T47D (cell line): ENCODE measurements at places on chromosomes 13 and 19.
A peak's percentile ranks its signal among the peaks of the same experiment; 100 is the strongest.

GRCh38 chr13:41782086-41782485 is 178.8 kb downstream of the VWA8 start:
- no peak for DNase-seq

DNA sequence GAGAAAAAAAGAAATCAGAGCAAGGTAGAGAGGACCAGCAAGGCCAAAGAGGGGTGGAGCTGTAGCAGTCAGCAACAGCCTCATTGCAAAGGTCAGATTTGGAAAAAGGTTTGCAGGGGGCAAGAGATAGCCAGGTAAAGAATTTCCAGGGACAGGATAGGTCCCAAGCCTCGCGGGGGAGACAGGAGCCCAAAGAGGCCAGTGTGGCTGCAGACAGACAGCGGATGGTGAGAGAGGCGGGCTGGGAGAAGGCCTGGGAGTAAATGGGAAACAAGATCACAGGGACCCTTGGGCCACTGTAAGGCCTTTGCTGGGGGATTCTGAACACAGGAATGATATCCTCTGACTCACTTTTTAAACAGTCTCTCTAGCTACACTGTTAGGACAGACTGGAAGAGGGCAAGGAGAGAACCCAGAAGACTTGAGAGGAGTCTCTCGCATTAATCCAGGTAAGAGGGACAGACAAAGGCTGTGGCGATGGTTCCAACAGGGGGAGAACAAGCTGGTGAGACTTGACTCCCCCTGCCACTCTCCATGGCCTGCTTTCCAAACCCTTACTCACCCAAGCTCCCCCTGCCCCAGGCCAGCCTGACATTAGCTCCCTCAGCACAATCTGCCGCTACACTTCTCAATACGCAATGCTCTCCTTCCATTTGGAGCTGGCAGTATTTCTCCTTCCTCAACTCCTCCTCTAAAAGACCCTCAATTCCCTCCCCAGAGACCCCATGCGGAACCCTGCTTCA is 31.8 kb downstream of the DOCK9 start:
- no peak for DNase-seq

DNA sequence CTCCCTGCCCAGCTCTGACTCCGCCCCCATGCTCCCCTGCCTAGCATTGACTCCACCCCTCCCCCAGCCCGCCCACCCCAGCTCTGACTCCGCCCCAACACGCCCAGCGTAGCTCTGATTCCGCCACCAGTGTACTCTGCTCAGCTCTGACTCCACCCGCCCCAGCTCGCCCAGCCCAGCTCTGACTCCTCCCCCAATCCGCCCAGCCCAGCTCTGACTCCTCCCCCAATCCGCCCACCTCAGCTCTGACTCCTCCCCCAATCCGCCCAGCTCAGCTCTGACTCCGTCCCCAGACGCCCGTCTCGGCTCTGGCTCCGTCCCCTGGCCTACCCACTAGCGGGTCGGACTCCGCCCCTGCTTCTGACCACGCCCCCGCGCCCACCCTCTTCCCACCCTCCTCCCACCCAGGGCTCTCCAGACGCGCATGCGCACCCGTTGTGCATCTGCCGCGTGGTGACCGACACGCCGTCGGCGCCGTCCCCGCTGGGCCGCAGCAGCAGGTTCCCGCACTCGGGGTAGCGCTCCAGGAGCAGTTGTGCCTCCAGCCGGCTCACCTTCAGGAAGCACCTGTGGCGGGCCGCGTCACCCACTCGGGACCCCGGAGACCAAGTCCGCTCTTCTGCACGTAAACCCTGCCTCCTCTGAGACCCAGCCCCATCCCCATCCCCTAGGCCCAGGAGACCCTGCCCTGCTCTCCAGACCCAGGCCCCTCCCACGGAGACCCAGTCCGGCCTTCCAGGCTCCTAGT is 10.2 kb downstream of the STAP2 start:
- DNase-seq: no peak

- DNase-seq: no peak
Observed at GRCh38 chr13:50468849-50469669, 374.4 kb downstream of the DLEU7 start.

DNA sequence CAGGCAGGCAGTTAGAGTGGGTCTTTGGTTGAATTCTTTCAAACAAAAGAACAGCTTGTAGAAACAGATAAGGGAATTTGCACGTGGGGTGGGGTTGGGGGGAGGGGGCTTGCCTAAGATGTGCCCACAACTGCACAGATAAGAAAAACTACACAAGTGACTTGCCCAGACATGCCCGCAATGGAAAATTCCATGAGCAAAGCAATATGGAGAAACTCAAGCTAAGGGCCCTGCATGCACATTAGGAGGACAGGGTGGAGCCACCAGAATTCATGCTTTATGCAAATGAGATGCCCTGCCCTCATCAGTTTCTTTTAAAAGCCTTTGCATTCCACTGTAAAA is 755.6 kb upstream of the MIR17HG start:
- DNase-seq: no peak

DNA sequence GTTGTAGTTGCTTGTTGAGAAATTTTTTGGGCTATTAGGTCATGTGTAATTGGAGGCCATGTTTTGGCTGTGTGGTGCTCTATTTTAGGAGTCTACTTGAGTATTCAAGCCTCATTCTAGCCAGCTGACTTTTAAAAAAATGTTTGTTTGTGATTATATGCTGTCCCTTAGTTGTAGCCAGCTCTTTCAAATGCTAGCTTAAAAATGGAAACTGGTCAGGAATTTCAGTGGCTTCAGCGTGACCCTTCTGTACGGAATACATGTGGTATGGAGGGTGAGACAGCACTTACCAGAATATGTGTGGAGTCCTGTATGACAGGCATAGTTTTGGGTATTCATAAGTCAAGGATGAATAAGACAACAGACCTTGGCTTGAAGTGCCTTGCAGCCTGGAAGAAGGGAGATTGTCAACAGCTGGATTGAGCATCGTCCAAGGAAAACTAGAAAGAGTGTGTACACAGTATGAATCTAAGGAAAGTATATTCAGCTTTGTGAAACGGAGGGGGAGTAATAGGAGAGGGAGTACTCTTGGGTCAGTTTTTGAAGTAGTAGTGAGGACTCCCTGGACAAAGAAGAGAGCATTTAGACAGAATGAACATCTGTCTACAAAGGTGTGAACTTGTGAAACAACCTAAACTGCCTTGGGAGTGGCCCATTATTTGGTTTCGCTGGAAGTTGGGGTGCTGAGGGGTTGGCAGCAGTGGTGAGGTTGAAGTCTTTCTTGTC is 20.0 kb upstream of the WTIP start:
- DNase-seq: no peak

GRCh38 chr19:56301886-56302620 is 12.6 kb downstream of the ZSCAN5A start:
- DNase-seq: no peak

DNA sequence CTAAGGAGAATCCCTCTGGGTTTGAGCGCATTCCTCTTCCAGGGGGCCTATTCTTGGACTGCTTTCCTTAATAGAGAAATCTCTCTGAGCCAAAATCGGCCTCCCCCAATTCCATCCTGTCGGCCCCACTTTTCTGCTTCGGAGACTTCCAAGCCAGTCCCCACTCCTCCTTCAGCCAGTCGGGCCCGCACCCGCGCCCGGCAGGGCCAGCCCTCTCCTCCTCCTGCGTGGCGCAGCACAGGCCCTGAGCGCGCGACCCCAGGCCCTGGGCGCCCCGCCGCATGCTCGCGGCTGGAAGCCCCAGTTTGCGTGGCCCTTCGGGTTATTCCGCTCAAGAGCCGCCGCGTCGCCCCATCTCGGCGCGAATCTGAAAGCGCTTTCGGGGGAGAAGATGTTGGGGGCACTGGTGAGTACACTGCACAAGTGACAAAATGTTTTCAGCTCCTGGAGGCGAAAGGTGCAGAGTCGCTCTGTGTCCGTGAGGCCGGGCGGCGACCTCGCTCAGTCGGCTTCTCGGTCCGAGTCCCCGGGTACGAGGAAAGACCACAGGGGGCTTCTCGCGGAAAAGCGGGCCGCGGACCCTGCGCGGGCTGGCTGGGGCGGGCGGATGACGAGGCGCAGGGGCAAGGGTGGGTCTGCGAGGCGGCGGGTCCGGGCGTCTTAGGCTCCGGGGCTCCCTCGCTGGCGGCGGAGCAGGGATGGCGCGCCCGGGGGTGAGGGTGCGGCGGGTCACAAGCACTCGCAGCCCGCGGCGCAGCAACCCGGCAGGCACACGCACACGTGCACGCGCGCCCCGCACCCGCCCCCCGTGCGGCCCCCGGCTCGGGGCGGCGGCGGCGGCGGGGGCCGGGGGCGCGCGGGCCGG is at the start of gene IL17D:
Gene IL17D (plus strand): TSS at position 785 of the 865 bp plus-strand sequence. CDS start 303 bp downstream, outside the sequence.
- no peak for DNase-seq

DNA sequence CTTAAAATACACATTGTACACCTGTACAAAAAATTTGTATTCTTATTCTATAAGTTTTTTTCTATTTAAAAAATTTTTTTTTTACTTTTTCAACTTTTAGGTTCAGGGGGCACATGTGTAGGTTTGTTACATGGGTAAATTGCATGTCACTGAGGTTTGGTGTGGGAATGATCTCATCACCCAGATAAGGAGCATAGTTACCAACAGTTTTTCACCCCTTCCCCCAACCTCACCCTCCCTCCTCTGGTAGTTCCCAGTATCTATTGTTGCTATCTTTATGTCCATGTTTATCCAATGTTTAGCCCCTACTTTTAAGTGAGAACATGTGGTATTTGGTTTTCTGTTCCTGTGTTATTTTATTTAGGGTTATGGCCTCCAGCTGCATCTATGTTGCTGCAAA is 89.9 kb downstream of the CDK8 start:
- no peak for DNase-seq

- no peak for DNase-seq
Observed at GRCh38 chr19:19438366-19439175, 33.1 kb downstream of the GATAD2A start.

- no peak for DNase-seq
Observed at GRCh38 chr13:78758549-78758948, 99.6 kb upstream of the OBI1 start.

GRCh38 chr13:113393563-113394338 is 29.8 kb upstream of the GRTP1 start:
- DNase-seq: peak; percentile 73

- DNase-seq: no peak
Observed at GRCh38 chr13:33862016-33862415, 44.1 kb downstream of the RFC3 start.

DNA sequence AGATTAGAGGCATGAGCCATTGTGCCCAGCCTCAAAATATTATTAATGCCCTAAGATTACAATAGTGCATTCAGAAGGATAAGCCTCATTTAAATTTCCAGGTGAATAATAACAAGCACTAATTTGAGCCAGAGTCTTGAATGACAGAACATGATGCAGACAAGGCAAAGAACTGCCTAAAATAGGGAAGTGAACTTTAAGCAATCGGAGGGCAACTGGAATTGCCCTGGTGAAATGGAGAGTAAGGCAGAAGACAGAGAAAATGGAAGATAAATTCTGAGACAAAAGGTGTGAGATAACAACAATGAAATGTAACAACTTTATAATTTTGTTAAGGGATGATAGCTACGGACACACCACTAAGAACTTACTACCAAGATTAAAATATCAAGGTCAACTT is 199.9 kb downstream of the DIAPH3 start:
- DNase-seq: no peak

- no peak for DNase-seq
Observed at GRCh38 chr13:55219538-55219937, 1921.2 kb upstream of the PRR20A start.

DNA sequence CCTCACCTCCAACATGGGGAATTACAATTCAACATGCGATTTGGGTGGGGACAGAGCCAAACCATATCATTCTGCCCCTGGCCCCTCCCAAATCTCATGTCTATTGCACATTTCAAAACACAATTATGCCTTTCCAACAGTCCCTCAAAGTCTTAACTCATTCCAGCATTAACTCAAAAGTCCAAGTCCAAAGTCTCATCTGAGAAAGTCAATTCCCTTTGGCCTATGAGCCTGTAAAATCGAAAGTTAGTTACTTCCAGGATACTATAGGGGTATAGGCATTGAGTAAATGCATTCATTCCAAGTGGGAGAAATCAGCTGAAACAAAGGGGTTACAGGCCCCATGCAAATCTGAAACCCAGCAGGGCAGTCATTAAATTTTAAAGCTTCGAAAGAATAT is 558.2 kb downstream of the IRS2 start:
- DNase-seq: no peak

GRCh38 chr19:32317086-32317485 is 28.3 kb upstream of the ZNF507 start:
- no peak for DNase-seq

GRCh38 chr13:44758630-44759383 is 182.7 kb upstream of the TSC22D1 start:
- peak; percentile 6 for DNase-seq

DNA sequence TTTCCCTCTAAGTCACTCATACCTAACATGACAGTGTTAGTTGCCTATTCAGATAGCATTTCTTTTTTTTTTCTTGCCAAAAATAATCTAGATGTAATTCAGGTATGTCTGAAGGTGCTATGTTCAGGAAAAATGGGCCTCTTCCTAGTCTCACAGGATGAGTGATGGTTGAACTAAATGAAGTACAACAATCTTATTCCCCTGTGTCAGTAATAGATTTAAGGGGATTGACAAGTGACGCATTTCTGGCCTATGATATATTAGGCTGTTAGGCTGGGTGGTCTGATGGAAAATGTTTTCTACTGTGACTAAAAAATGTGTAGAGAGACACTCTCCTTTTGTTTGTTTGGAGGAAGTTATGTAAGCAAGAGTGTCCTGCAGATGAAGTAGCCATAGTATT is 878.7 kb upstream of the SLITRK1 start:
- DNase-seq: no peak

DNA sequence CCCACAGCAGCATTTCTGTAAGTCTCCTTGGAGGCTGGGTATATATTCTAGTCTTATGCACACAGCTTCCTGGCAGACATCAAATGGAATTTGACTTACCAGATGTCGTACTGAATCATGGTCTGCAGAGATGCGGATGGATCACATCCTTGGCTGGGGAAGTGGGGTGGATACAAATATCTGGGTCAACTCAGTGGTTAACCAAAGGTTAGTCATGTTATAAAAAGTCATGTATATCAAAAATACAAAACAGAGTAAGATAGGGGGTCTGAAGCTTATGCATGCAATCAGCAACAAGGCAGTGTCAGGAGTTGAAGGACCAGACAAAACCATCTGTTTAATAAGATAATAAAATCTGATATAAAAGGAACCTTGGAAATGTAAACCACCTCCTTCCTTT is 61.9 kb downstream of the WASF3 start:
- DNase-seq: no peak

DNA sequence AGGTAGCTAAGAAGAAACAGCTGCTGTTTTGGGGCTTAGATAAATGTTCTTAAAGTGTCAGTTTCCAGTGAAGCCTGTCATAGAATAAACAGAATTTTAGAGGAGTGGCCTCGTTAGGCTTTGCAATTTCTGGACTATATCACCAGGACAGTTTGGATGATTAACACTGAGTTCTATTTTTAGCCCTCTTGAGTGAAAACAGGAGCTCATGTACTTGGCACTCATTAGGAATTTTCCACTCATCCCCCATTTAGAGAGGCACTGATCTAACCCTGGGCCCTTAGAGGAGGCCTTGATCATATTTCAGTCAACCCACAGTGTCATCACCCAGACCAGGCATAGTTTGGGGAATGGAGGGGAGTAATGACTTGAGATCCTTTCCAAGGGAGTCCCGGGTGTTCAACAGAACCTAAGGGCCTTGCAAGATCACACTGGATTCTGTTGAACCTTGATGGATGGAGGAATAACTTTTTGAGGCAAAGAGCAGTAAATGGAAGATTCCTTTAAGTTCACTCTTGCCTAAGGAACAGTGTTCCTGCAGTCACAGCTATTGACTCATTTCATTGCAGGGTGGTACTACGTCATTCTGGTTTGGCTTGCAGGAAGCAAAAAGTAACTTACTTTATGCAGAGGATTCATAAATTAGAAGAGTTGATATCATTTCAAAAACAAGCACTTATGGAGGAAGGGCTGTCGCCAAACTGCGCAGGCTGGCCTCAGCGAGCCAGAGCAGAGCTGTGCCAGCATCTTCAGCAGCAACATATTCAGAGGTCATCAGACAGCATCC is 160.2 kb downstream of the SLC7A1 start:
- no peak for DNase-seq
